ENCODE measurements at places on chromosomes 11 and 22. TPM values are rescaled to one million over a fixed set of nuclear protein-coding genes. Genes with fewer than 3 reads are reported as not detected.

Gene MIAT
- 0.51 TPM for total RNA-seq

Gene STIM1
- 37.6 TPM for total RNA-seq

Gene KREMEN1
- total RNA-seq: 10.3 TPM

Gene MRE11
- 9.2 TPM for total RNA-seq

Gene SYT12
- 0.55 TPM for total RNA-seq

Gene CRYBB2
- not detected for total RNA-seq

Gene KLHL22
- total RNA-seq: 73.8 TPM

Gene OR52M1
- not detected for total RNA-seq

Gene GLYATL2
- 4.2 TPM for total RNA-seq

Gene SVIP
- 16.4 TPM for total RNA-seq

Gene BDNF
- total RNA-seq: not detected

Gene FXYD6
- 103 TPM for total RNA-seq

Gene ASCL2
- total RNA-seq: 1.5 TPM

Gene RCOR2
- total RNA-seq: not detected

Gene SNX32
- 2.6 TPM for total RNA-seq

GRCh38 chr11:45343444-45343843 lies 57.3 kb upstream of the SYT13 start:
- DNase-seq: no peak

GRCh38 chr11:77126156-77126775 lies 1.8 kb upstream of the MYO7A start:
- DNase-seq: no peak

GRCh38 chr11:45158891-45159605 lies 12.6 kb downstream of the PRDM11 start:
- no peak for DNase-seq

DNA sequence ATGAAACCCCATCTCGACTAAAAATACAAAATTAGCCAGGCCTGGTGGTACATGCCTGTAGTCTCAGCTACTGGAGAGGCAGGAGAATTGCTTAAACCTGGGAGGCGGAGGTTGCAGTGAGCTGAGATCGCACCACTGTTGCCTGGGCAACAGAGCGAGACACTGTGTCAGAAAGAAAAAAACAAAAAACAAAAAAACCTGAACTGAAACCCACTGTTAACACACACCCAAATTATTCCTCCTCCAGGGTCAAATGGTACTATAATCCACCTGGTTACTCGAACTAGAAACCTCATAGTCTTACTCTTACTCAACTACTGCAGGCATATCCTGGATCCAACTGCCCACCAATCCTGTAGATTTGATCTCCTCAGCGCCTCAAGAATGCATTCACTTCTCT lies 35.5 kb downstream of the USP28 start:
- DNase-seq: no peak

- peak; percentile 81 for DNase-seq
These were observed 7.4 kb downstream of the USP2 start for GRCh38 chr11:119373921-119374631.

DNA sequence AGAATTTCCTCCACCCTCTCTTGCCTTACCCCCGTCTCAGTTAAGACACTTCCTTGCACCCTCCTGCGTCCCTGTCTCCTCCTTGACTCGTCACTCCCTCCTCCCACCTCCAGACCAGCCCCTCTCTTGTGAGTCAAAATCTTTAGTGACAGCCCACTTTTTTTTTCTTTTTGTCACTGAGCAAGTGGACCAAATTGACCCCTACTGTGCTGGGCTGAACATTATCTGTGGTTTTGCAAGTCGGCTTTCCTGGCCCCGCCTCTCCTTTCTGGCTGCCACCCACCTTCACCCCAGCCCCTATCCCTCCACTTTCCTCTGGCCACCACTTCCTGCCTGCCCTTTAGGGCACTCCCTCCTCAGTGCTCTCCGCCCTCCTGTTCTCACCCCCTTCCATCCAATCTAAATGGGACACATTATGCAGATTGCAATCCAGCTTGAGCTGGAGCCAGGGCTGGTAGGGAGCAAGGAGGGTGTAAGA lies at the start of gene APLNR:
APLNR (minus strand) TSS at position 47 of the 478 bp plus-strand sequence. CDS start 246 bp downstream, outside the sequence.
- no peak for DNase-seq

DNA sequence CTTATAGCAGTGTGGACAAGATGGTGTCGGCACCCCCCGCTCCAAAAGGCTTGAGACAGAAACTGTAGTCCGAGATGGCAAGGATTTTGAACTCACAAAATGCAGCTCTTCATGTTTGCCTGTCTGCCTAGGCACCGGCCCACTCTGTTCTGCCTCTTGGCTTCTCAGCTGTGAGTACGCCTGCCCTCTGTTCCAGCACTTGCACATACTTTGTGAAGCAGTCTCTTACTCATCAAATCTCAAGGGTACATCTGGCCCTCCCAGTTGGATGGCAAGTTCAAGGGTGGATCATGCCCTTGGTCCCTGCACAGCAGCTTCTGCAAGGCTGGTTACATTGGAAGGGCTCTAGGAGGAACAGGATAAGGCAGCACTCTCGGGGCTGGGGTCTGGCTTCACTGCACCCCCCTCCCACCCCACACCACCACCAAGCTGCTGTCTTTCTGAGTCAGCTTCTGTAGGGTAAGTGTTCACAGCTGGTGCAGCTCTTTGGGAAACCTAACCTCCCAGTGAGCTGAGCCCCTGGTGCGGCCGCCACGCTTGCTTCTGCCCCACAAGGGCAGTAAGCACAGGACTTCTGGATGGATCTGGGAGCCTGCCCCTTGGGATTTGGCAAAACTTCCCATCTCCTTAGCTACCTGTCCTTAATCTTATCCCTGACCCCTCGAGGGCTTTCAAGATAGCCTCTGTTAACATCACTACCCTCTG lies 37.2 kb downstream of the FAM83F start:
- no peak for DNase-seq

DNA sequence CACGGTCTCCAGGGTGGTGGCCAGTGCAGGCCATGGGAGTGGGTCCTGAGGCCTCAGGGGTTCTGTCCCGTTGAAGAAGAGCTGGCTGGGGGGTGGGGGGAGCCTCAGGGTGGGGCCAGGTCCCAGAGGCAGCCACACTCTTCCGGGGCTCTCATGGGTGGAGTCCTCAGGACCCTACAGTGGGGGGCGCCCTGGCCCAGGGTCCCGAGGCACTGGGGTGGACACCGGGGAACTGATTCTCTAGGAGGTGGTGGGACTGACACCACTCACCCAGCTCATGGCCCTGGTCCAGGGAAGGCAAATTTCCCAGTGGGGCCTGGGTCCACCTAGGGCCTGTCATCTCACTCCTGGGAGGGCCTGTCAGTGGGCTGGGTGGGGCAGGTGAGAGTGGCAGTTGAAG lies 12.8 kb downstream of the GGT5 start:
- DNase-seq: no peak

- no peak for DNase-seq
These were observed 240.0 kb downstream of the GRIK4 start for GRCh38 chr11:120751550-120751949.

DNA sequence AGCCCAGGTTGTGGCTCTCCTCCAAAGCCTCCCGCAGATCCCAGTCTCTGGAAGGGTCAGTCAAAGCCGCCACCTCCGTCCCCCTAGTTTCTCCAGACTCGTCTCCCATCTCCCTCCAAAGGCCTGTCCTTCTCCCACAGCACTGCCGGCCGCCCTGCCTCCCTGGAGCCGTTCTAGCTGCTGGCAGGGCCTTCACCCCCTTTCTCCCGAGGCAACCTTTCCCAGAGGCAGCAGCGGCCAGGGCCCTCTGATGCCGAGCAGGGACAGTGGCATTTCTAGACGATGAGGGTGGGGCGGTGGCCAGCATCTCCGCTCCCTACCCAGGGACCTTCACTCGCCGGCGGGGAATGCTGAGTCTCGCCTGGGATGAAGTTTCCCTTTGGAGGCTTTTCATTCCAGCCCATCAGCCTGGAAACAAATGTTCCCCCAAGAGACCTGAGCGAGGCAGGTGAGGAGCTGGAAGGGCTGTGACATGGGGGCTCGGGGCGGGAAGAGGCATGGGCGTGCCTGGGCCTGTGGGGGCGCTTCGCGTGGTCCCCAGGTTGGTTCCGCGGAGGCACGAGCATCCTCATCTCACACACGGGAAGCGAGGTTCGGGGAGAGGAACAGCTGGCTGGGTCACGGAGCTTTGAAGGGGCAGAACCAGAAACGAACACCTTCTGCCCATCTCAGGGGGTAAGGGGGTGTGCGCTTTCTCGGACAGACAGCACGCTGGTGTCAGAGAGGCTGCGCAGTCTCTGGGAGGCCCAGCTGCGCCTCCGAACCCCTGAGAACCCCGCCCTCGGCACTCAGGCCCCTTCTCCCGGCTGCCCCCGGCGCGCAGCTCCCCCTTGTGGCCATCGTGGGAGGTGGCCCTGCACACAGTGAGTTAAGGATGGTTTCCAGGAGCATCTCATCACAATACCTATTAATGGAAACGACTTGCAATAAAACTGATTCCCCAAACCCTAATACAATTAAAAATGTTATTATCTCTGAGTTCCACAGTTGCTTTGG lies 18.1 kb upstream of the KLHL35 start:
- no peak for DNase-seq

DNA sequence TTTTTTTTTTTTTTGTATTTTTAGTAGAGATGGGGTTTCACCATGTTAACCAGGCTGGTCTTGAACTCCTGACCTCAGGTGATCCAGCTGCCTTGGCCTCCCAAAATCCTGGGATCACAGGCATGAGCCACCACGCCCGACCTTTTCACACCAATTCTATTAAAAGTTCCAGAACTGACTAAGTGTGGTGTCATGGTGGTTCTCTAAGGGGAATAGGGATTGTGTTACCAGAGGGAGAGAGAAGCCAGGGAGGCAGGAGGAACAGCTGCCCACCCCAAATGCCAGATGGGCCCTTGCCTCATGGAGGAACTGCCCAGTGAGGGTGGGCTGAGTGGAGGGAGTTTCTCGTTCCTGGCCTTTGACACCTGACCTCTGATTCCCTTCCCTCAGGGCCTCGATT lies 5.9 kb downstream of the RPS6KA4 start:
- DNase-seq: no peak

GRCh38 chr11:132334769-132335280 lies 964.4 kb downstream of the NTM start:
- no peak for DNase-seq

- DNase-seq: no peak
These were observed 110.3 kb upstream of the TMEM45B start for GRCh38 chr11:129705341-129705740.

DNA sequence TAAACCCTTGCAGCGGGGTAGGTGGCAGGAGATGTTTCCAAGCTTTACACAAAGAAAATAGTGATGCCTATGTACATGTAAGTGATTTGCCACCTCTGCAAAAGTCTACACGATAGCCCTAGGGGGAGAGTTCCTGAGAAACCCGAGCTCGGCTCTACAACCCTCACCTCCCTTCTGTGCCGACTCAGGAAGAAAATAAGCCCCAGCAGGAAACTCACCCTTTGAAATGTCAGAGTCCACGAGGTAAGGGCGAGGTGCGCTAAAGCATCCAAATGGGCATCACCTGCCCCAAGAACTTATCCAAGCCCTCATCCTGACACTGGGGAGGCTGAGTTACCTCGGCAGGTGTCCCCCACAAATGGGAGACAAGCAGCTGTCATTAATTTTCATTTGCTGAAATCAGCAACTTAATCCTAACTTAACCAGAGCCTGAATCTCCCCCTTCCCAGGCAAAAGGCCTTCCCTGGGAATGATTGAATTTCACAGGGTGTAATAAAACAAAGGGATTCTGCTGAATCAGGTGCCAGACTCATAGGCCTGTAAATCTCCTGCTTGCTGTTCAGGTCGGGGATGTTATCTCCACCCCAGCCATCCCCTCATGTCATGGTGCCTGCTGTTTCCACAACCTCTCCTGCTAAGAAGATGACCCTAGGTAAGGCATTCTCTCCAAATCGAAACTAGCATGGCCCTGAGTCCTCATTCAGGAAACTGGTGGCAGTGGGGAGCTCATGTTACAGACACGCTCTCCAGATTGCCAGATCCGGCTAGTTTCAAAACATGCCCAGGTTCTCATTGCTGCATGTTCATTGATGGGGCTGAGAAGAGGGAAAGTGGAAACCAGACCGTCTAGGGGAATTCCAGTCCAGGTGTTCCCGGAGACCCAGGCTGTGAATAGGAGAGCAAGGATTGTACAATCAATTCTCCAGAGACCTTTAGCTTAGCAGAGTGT lies 105.3 kb upstream of the KIRREL3 start:
- DNase-seq: no peak

GRCh38 chr11:74070723-74071492 lies 62.0 kb upstream of the UCP3 start:
- no peak for DNase-seq

- no peak for DNase-seq
These were observed 211.1 kb upstream of the PLET1 start for GRCh38 chr11:112471731-112472130.

DNA sequence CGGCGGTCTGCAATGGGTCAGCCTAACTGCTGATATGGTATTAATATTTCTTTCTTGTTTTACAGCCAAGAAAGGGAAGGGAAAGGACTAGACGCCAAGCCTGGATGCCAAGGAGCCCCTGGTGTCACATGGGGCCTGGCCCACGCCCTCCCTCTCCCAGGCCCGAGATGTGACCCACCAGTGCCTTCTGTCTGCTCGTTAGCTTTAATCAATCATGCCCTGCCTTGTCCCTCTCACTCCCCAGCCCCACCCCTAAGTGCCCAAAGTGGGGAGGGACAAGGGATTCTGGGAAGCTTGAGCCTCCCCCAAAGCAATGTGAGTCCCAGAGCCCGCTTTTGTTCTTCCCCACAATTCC lies 1.9 kb downstream of the MDK start:
- DNase-seq: no peak

DNA sequence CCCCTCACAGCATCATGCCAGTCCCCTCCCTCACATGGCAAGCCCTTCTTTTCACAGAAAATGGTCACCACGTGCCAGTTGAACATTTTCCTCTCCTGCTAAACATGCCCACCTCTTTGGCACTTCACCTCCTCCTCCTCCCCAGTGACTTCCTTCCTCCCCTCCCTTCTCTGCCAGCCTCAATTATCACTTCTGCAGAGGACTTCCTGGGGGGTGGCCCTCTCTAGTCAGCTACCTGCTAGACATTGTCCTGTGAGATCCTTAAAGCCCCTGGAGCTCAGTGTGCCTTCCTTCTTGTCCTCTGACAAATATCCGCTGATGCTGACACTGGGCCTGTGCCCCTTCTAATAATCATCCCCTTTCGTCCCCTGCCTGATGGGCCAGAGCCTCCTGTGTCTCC lies 43.2 kb upstream of the E2F8 start:
- no peak for DNase-seq

DNA sequence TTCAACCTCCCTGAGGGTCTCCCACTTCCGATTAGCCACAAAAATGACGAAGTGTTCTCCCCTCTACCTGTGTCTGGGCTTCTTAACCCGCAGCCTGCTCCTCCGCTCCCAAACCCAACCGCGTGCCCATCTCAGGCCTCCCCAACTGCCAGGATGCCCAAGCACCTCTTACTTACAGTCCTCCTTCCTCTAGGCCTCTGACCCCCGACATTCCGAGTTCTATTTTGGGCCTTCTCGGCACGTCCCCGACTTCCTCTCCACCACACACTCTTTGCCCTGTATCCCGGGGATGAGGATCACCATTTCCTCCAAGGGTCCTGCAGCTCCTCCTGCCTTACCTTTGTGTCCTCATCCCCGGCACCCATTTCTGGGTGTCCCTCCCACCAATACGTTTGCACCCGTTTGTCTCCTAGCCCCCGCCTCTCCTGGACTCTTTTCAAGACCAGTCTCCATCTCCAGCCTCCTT lies 388 bp upstream of the MUS81 start:
- DNase-seq: no peak

GRCh38 chr11:120985718-120986569 lies 38.0 kb upstream of the TBCEL start:
- peak; percentile 34 for DNase-seq
